ENCODE measurements at places on chromosomes 11 and 22.
A peak's percentile ranks its signal among the peaks of the same experiment; 100 is the strongest.

DNA sequence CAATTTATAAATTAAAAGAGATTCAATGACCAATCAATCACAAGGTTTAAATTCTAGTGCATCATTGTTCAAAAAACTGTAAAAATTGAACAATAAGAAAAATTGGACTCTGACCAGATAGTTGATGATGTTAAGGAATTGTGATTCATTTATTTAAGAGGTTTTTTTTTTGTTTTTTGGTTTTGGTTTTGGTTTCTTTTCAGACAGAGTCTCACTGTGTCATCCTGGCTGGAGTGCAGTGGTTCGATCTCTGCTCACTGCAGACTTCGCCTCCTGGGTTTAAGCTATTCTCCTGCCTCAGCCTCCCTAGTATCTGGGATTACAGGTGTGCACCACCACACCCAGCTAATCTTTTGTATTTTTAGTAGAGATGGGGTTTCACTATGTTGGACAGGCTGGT is 17.1 kb upstream of the EIF3M start:
- DNase-seq = no peak

DNA sequence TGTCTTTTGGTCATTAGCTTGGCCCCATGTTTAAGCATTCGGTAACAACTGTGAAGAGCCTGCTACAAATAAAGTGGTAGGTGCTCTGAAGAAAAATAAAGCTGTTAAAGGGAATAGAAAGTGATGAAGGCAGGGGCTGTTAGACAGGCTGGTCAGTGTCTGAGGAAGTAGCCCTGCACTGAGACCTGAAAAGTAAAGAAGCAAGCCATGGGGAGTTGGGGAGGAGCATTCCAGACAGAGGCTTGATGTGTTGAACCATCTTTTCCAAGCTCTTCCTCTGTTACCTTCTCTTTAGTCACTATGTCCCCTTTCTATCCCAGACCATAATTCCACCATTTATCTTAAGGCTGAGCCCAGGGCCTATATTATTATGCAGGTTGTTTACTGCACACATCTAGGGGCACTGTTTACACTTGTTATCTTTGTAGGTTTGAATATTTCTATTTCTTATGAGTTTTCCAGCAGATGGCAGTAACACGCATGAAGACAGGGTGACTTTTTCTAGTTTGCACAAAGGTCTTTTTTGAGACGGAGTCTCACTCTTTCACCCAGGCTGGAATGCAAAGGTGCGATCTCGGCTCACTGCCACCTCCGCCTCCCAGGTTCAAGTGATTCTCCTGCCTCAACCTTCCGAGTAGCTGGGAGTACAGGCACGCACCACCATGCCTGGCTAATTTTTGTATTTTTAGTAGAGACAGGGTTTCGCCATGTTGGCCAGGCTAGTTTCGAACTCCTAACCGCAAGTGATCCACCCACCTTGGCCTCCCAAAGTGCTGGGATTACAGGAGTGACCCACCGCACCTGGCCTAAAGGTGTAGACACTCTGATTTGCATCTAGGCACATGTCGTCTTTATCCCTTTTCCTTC is 23.0 kb downstream of the ZFTA start:
- no peak for DNase-seq

DNA sequence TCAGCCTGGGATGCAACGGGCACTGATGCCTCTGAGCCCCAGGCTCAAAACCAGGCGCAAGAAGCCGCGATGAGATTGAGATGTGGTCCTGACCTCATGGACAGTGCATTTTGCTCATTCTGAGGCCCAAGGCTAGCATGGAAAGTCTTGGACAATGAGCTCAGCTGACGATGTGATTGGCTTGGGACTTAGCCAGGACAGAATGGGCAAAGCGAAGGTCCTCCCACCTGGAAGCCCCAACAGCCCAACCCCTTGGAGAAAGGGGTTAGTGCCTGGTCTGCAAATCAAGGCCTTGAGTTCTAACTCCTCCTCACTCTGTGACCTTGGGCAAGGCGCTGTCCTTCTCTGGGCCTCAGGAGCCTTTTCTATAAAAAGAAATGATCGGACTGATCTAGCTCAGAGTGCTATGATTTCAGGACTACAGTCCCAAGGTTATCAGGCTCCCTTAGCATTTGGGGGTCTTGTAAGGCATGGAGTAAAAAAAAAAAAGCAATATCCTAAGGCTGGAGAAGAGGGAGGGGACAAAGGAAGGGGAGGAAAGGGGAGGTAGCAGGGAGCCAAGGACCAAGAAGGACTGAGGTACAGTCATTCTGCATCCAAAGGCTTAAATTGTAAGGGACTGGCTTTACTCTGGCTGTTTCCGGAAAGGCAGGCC is 2.7 kb downstream of the SLC43A3 start:
- no peak for DNase-seq

DNA sequence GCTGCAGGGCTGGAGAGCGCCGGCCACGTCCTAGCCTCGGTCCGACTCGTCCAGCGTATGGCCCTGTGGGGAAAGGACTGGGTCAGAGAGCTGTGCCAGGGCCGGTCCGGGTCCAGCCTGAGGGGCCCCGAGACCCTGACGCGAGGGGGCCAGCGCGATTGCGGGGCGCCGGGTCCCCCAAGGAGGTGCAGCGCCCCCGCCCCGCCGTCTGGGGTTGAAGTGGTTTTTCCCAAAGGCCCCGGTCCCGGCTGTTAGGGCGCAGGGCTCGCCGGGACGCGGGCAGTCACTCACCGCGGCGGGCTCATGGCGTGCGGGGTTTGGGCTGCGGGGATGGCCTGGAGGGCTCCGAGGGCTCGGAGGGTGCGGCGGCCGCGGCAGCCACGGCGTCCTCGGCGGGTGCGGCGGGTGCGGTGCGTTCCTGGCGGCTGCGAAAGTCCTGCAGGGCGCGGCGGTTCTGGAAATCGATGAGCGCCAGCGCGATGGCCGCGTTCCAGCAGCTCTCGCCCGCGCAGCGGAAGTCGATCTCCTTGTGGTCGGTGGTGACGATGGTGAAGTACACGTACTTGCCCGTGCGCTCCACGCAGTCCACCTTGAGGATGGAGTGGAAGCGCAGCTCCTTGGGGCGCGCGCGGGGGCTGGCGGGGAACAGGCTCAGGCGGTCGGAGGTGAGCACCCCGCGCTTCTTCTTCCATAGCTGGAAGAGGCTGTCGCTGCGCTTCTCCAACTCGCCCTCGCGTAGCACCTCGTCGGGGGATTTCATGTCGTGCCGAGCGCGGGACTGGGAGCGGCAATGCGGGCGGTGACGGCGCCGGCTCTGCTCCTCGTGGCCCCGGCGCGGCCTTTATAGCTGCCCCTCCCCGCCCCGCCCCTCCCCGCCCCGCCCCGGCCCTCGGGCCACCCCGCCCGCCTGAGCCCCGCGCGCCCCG is at the start of gene PHLDA2:
PHLDA2 (minus strand) TSS at position 816 of the 926 bp plus-strand sequence; CDS start at position 760, 56 bp downstream.
- peak; percentile 61 for DNase-seq

DNA sequence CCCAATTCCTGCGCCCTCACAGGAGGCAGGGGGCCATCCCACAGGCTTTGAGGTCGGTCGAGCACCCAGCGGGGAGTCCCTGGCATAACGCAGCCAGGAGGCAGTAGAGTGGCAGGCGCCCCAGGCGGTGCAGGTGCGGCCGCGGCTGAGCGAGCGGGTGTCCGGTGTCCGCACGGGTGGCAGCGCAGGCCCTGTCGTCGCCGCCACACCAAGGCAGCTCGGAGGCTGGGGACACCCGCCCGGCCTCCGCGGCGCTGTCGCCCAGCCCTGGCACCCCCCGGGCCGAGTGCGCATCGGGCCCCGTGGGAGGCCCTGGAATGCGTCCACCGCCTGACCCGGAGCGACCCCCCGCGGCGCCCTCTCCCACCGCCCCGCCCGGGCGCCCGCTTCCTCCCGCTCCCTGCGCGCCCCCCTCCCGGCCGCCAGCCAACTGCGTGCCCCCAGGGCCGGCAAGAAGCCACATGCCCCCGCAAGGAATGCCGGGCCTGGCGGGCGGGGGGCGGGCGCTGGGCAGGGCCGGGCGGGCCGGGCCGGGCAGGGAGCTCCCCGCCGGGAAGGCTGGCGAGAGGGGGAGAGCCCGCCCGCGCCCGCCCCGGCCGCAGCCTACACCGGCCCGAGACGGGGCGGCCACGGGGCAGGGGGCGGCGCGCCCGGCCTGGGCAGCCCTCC is 33.9 kb downstream of the PRDM11 start:
- peak; percentile 65 for DNase-seq

GRCh38 chr11:65555693-65556231 is 2.4 kb downstream of the LTBP3 start:
- DNase-seq = no peak

DNA sequence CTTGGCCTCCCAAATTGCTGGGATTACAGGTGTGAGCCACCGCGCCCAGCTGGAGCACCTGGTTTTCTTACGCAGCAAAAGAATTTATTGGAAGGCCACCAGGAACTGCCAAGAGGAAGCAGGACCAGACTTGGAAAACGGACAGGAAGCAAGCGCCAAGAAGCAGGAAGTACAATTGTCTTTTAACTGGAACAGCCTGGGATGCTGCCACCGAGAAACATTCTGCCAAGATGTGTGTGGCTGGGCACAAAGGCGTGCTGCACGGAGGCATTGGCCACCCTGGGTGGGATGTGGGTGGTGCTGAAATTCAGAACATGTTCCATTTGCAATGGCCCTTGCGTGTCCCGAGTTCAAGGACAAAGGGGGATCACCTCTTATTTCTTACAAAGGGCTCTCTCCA is 15.4 kb downstream of the SLC3A2 start:
- no peak for DNase-seq

DNA sequence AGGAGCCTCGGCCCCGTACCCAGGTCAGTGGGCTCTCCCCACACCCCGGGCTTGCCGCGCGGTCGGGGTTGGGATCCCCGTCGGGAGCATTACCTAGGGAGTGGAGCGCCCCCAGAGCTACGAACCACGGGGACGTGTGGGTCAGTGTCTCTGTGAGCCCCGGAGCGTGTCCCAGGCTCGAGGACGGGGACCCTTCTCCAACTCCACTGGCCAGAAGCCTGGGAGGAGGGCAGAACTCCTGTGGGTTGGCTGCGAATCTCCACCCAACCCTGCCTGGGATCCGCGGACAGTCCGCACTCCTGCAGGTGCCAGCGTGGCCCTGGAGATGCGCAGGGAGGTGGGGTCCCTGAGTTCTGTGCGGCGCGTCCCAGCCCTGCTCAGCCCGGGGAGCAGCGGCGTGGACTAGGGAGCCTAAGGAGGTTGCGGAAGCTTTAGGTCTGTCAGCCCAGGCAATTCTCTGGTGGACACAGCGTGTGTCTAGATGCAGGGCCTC is 346 bp downstream of the PPFIBP2 start:
- no peak for DNase-seq

- no peak for DNase-seq
Measured at GRCh38 chr22:48711031-48711431, 1116.6 kb downstream of the BRD1 start.

- DNase-seq = no peak
Measured at GRCh38 chr11:64244966-64245365, 1.8 kb downstream of the PPP1R14B start.

- no peak for DNase-seq
Measured at GRCh38 chr11:35290876-35291275, 128.5 kb downstream of the SLC1A2 start.

GRCh38 chr22:45434981-45435380 is 21.5 kb downstream of the RIBC2 start:
- no peak for DNase-seq

GRCh38 chr11:126476977-126477376 is 121.5 kb downstream of the ST3GAL4 start:
- no peak for DNase-seq

- no peak for DNase-seq
Measured at GRCh38 chr11:282171-282570, 4.0 kb downstream of the NLRP6 start.

Data from COR-L47 (cell line).